NCI-H2029 treated with DMSO at 0.1 percent for 48 hours (cell line): ENCODE measurements at places on chromosomes 11 and 22.

DNA sequence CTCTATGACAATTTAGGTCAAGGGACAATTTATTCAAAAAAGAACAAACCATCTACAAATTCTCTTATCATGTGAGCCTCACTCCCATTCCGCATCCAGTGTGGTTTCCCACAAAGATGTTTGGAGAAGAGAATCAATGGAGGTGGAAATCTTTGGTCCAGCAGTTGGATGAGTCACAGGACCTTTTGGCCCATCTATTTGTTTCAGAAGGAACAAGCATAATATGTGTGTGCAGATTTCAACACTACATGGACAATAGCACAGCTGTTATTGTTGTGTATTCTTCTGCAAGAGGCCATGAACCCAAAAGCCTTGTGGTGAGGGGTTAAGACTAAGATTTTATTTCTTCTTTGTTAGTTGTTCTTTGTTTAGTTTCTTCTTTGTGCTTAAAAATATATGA is 61.6 kb downstream of the OR10A6 start:
- DNase-seq: no peak

GRCh38 chr11:68306636-68307035 is 5.8 kb upstream of the LRP5 start:
- no peak for DNase-seq

GRCh38 chr11:45772449-45772774 is 32.5 kb upstream of the SLC35C1 start:
- DNase-seq: no peak

DNA sequence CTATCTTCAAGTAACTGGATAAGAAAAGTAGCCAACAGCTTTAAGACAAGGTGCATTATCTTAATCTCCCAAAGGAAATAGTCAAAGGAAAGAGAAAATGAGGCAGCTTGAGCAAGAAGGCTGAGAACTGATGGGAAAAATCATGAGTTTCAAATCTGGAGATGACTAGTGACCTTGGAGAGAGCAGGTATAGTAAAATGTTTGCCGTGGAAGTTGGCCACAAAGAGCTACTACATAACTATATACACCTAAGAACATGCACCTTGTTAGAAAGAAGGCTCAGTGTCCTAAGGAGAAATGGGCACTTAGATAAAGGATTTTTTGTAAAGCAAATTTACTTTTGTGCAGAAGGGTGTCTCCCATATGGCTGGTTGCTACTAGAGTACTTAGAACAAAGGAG is 80.8 kb upstream of the FSHB start:
- DNase-seq: no peak

GRCh38 chr11:2576111-2576510 is 123.7 kb downstream of the KCNQ1OT1 start:
- DNase-seq: no peak

- no peak for DNase-seq
Measured at GRCh38 chr11:70637186-70637800, 239.0 kb downstream of the CTTN start.

DNA sequence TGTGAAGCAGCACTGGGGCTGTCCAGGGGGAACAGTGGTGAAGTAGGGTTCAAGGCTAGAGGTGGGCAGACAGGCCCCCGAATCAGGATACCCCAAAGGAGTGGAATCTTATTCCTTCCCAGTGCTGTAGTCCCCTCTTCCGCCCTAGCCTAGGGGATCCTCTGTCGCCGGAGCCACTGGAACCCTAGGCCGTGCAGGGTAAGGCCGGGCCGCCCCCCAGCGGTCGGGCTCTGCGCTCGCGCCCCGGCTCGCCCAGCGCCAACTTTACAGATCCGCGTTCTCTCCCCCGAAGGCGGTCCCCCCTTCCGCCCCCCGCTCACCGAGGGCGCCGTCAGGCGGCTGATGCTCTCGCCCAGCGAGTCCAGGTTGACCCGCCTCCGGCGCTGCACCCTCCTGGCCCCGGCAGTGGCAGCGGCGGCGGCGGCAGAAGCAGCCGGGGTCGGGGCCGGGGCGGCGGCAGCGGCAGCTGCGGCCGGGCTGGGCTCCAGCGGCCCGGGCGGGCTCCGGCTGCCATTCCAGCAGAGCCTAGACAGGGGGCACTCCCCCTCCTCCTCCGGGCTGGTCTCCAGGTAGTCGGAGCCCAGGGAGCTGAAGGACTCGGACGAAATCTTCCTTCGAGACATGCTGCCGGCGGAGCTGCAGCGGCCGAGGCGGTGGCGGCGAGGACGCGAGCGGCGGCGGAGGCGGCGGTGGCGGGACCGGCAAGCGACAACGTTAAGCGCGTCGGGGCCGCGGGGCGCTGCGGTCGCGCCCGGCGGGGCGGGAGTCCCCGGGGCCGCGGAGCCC is 650 bp downstream of the GUCY1A2 start:
- DNase-seq: peak; percentile 46

- no peak for DNase-seq
Measured at GRCh38 chr22:44304354-44304753, 8.4 kb downstream of the SHISAL1 start.

DNA sequence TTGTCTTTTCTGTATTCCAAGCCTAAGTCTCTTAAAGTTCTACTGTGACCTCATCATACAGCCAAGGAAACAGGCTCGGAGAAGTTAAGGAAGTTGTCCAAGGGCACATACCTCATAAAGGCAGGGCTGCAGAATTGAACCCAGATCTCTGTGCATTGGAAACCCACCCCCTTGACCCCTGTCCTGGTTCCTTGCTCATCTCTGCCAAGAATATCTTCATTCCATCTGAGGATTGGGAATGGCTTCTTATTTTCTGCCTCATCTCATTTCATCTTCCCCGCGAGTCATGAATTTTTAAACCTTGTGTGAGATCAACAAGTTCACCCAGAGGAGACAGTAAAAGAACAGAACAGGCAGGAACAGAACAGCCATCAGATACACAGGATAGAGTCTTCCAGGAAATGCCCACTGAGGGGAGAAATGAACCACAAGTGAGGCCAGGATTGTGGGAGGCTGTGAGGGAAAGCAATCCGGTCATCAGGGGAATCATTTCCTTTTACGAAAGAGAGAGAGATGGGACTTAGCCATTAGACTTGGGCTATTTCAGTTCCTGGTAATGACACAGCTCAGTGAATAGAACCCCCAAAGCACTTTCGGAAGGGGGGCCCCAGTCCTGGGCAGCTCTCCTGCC is 34.4 kb upstream of the LRRC10B start:
- no peak for DNase-seq

DNA sequence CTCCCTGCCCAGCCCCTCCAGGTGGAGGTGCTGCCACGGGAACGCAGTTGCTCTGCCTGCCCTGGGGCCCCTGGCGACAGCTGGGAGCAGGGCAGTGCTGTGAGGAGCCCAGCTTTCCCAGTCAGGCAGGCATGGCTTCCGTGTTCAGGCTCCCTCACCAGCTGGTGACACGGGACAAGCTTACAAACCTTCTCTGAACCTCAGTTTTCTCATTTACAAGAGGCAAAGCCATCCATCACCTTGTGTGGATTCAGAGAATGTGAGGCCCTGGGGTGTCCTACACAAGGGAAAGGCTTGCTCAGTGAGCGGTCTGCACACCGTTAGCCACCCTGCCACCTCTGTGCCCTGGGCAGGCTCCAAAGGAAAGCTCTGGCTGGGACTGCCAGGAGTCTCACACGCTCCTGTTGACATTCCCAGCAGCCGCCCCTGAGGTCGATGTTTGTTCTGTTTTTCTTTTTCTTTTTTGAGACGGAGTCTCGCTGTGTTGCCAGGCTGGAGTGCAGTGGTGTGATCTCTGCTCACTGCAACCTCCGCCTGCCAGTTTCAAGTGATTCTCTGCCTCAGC is 23.5 kb downstream of the SUN2 start:
- DNase-seq: no peak

DNA sequence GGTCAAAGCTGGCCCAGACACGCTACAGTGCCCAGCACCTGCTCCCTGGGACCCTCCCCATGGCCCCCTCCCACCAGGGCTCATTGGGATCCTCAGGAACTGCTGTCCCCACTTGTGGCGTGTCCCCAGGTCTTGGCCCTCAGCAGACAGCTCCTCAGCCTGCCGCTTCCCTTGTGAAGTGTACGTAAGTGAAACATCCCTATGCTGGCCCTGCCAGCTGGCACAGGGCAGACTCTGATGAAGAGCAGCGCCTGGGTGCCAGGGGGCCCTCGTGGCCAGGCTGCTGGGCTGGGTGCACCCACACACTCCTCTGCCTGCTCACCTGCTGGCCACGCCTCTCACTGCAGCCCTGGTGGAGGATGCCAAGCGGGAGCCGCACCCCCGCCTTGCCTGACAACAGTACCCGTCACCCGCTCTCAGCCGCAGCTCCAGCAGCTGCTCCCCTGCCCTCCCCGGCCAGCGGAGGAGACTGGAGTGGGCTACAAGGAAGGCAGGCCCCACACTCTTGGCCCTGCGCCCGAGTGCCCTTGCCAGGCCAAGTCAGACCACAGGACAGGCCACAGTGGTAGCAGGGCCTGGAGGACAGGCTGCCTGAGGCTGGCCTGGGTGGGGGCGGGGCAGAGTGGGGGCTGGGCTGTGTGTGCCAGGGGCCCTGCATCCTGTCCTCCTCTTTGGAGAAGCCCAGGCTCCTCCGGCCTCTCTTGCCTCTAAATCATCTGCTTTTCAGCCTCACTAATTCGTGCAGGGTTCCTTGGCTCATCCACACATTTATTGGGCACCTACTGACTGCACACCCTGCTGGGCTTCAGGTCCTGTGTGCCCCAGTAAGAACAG is 39.5 kb downstream of the IGF2 start:
- peak; percentile 35 for DNase-seq

GRCh38 chr11:128868841-128869671 is 2.0 kb upstream of the KCNJ1 start:
- no peak for DNase-seq

- DNase-seq: no peak
Measured at GRCh38 chr22:20090730-20091240, 10.7 kb downstream of the DGCR8 start.

DNA sequence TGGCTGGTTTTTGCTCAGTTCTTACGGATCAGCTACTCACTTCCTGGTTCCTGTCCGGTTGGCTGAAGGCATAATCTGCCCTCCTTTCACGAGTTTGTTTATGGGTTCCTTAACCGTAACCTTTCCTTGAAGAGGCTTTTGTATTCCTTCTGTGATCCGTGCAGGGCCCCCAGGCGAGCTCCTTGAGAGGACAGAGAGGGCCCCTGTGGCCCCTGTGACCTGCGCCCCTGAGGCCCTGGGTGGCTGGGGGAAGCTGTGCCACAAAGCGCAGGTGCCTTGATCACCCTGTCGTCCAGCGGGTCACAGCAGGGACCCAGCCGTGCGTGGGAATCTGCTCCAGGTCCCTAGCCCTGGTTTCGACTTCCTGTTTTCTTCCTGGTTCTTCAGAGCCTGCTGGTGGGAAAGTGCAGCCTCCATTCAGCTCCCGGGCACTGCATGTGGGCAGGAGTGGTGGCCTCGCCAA is 27.8 kb upstream of the FADD start:
- DNase-seq: no peak

GRCh38 chr11:82906236-82906635 is 4.7 kb downstream of the DDIAS start:
- DNase-seq: peak; percentile 52

GRCh38 chr11:14390669-14391068 is 31.7 kb upstream of the RRAS2 start:
- DNase-seq: no peak

GRCh38 chr11:125005491-125005890 is 51.5 kb downstream of the CCDC15 start:
- DNase-seq: no peak

- DNase-seq: no peak
Measured at GRCh38 chr11:19433367-19433766, 192.6 kb upstream of the E2F8 start.

DNA sequence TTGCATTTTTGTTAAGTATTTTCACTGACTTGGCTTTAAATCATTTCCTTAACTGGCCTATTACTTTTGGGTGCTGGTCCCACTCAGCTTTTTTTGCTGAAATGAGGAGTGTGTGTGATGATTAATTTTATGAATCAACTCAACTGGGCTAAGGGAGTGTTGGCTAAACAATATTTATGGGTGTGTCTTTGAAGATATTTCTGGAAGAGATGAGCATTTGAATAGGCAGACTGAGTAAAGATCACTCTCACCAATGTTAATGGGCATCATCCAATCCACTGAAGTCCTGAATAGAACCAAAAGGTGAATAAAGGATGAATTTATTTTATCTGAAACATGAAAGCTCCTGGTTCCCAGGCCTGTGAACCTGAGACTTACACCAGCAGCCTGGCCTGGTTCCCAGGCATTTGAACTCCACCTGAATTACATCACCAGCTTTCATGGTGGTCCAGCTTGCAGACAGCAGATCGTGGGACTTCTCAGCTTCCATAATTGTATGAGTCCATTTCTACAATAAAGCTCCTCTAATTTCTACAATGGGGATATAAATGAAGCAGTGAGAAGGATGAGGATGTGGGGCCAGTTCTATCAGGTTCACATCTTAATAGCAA is 241.3 kb upstream of the ZC3H12C start:
- DNase-seq: no peak

DNA sequence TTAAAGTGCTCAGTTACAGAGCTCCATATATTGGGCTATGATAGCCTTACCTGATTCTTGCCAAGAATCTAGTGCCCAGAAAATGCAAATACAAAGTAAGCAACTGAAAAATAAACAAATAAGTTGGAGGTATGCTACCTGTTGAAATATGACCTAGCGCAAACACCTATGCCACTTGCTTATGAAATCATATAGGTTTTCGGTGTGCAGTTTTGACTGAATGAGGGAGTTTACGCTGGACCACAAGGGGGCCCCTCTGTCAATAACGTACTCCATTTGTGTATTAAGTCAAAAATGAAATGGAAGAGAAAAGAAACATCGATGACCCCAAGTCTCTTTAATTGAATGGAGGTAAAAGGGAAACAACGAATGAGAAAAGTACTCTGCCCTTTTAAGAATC is 84.9 kb upstream of the TRIM77 start:
- no peak for DNase-seq

GRCh38 chr22:42418811-42419242 is 13.4 kb downstream of the NFAM1 start:
- DNase-seq: no peak

GRCh38 chr11:114176321-114176720 is 116.8 kb downstream of the ZBTB16 start:
- DNase-seq: no peak

GRCh38 chr11:132263875-132264274 is 893.5 kb downstream of the NTM start:
- DNase-seq: no peak

- DNase-seq: no peak
Measured at GRCh38 chr22:27133681-27134314, 476.4 kb downstream of the MIAT start.

DNA sequence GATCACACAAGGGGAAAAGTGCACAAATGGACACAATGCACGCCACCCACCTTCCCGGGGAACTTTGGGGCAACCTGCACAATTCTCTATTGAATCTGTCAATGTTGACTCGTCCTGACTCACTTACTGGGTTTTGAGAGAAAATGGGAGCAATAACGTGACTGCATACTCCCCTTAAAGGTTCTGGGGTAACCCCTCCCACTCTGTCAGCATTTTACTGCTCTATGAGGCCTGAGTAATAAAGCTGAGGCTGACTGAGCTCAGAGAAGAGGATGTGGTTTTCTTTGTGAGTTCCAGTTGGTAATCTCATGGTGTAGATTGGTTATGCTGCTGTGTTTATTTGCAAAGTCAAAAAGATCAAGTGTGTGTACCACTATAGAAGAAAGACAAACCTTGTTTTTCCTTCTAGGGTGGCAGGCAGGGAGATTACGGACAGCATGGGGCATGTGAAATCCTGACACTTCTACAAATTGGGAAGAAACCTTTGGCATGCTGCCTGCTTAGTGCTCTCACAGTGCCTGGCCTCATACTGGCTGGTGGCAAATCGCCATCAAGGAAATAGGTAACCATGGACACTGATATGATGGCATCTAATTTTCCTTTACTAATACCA is 16.1 kb upstream of the APOA1 start:
- peak; percentile 92 for DNase-seq

- DNase-seq: no peak
Measured at GRCh38 chr22:22061085-22062077, 78.8 kb upstream of the TOP3B start.

GRCh38 chr11:120932305-120932915 is 91.5 kb upstream of the TBCEL start:
- DNase-seq: no peak
